AG04450 (cell line): ENCODE measurements at places on chromosomes 4 and X.

GRCh38 chrX:34585561-34585960 is 71.5 kb downstream of the TMEM47 start:
- DNase-seq = no peak

DNA sequence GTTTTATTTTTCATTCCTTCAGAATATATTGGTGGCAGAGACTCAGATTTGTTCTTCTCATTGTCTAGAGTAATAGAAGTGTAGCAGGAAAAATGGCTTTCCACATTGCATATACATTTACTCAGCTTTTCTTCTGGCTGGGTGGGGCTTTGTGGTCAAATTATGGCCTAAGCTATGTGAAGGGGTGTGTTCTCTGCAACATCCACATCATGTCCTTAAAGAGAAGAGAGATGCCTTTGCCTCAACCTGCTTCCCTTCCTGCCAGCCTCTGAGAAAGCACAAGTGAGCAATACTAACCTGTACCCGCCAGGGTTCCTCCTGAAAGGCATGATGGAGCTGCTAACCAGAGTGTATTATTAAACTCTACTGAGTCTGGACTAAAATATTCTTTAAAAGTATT is 695.6 kb upstream of the FAM241A start:
- no peak for DNase-seq

DNA sequence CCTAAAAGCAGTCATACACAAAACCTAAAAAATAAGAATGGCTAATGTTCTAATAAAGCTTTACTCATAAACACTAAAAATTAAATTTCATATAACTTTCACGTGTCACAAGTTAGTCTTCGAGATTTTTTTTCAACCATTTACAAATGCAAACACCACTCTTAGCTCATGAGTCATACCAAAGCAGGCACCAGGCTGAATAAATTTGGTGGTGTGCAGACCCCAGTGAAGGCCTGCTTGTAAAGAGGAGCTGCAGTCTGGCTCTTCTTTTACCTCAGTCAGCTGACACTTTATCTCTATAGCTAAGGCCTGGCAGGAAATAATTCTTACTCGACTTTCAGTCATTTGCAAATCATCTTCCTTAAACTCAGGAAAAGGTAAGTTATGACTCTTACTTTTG is 37.4 kb downstream of the CLOCK start:
- no peak for DNase-seq

DNA sequence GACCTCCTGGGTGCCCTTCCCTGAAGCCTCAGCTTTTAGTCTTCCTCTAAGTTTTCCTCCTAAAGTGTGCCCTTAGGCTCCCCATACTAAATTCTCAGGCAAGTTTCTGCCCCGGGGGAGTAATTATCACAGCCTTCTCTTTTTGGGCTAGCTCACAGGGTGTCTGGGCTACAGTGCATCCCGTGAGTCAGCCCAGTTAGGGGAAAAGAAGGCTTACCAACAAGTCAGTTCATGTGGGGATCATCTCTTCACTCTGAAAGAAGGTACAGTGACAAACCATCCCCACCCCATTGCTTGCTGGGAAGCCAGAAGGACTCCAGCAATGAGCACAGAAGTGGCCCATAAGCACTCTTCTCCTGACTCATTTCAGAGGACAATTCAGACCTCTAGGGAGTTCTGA is 134.7 kb upstream of the FAM9C start:
- DNase-seq = no peak

- no peak for DNase-seq
Measured at GRCh38 chrX:68835104-68835442, 6.3 kb downstream of the EFNB1 start.

DNA sequence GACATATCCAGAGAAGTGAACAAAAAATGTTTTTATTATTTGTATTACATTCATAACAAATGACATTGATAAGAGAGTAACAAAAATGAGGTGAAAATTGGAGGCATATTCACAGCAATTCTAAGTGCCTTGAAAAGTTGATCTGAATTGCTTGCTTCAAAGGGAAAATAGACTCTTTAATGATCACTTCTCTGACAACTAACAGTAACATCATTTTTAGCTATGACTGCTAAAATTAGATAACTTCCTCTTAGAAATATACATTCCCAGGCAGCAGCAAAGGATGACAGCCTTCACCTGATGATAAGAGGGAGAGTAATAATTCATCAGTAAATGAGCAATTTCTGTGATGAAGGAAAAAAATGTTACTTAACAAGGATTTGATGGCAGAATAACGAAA is 472.5 kb downstream of the PCDH10 start:
- no peak for DNase-seq

- DNase-seq = peak; percentile 23
Measured at GRCh38 chr4:94827481-94828110, 69.8 kb downstream of the BMPR1B start.

- no peak for DNase-seq
Measured at GRCh38 chrX:150159537-150159936, 203.6 kb upstream of the MAMLD1 start.

DNA sequence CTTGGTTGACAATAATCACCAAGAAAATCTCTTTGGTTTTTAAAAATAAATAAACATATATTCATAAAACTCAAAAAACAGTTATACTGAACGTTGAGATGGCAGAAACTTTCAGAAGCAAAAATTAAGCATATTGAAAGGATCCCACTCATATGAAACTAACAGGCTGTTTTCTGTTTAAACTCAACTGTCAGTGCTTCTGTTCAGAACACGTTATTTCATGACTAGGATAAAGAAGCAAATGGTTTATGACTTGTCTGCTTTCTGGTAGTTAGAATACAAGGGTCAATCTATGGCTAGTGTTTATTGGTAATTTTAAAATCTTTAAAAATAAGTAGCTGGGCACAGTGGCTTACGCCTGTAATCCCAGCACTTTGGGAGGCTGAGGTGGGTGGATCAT is 4.1 kb downstream of the GPR82 start:
- no peak for DNase-seq

GRCh38 chrX:101368800-101369199 is 17.2 kb downstream of the BTK start:
- no peak for DNase-seq

DNA sequence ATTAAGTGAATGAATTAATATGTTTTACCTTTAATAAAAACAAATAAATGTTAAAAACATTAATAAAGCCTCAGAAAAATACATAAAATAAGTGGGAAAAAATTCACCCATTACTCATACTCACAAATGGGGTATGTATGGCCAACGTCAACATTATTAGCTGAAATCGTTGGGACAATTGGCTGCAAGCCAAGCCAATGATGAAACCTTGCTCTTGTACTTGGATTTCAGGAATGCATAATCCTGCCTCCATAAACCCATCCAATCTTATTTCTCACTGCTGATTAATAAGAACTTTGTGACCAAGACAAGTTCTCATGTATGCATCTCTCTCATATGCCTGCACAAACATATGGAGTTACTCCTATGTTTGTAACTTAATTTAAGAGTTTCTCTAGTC is 35.3 kb upstream of the ADAMTS3 start:
- DNase-seq = no peak

DNA sequence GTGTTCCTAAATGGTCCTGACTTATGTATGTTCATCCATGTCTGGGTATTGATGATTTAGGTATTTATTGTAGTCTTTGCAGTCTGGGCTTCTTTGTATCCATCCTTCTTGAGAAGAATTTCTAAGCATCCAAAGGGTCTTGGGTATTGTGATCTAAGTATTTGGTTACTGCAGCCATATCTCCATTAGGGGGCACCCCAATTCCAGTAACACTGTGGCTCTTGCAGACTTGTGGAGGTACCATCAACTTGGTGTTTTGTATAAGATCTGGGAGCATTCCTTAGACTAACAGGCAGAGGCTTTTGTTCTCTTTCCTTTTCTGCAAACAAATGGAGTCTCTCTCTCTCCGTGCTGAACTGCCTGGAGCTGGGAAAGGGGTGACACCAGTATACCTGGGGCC is 113.7 kb upstream of the NEXMIF start:
- no peak for DNase-seq

GRCh38 chrX:107348990-107349389 is 100.5 kb upstream of the FRMPD3 start:
- no peak for DNase-seq

GRCh38 chrX:19544693-19545305 is 29.5 kb upstream of the MAP3K15 start:
- no peak for DNase-seq

GRCh38 chr4:105455182-105455581 is 18.7 kb downstream of the PPA2 start:
- no peak for DNase-seq

GRCh38 chrX:103442536-103442901 is 66.2 kb downstream of the BEX3 start:
- peak; percentile 24 for DNase-seq

- no peak for DNase-seq
Measured at GRCh38 chrX:103309860-103310554, 783 bp downstream of the BEX2 start.

DNA sequence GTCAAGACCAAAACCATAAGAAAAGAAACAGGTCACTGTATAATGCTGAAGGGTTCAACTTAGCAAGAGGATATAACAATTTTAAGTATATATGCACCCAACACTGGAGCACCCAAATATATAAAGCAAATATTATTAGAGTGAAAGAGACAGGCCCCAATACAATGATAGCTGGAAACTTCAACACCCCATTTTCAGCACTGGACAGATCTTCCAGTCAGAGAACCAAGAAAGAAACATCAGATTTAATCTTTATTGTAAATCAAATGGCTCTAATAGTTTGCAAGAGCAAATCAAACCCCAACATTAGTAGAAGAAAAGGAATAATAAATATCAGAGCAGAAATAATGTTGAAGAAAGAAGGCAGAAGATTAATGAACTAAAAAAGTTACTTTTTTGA is 36.2 kb downstream of the MAGED4 start:
- no peak for DNase-seq

- DNase-seq = no peak
Measured at GRCh38 chr4:179028321-179028720, 1586.1 kb upstream of the AGA start.
